Suppressor macrophage (primary cell): ENCODE measurements at places on chromosomes 2 and 18.

DNA sequence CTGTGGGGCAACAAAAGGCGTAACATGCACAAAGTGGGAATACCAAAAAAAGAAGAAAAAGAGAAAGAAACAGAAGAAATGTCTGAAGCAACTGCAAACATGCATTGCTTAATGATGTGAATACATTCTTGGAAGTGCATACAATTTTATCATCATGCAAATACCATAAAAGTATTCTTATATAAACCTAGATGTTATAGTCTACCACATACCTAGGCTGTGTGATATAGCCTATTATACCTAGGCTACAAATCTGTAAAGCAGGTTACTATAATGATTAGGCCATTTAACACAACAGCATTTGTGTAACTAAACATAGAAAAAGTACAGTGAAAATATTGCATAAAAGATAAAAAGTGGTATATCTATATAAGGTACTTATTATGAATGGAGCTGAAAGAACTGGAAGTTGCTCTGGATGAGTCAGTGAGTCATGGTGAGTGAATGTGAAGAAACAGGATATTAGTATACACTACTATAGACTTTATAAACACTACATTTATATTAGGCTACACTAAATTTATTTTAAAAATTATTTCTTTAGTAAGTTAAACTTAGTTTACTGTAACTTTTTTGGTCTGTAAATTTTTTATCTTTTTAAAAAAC lies 319.4 kb upstream of the KCNH7 start:
- no peak for DNase-seq

DNA sequence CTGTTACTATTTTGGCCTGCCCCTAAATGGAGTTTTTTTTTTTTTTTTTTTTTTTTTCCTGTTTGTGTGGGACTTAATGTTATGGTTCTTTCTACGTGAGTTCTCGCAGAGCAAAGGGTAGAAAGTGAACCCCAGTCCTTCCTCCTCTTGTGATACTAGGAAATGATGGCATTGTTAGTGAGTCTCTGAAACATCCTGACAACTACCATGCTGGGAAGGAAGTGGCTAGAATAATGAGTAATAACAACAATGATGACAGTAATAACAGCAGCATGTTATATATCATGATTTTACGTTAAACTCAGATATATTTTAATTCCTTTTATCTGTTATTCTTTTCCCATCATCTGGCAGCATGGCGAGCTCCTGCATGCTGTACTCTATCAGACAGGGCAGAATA lies 216.2 kb upstream of the LINC00305 start:
- no peak for DNase-seq

DNA sequence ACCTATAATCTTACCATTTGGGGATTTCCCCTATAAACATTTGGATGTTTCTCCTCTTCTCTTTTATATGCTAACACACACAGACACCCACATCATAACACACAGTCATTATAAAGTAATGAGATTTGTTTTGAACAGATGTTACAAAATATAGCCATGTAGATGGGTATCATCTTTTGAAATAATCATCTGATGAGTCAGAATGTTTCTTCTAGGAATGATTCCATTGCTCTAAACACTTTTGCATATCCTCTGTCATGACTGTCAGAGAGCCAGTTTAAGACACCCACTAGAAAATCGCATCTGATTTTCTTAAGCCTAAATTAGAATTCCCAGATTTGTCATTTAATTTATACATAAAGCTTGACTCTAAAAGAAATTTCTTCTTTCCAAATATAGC lies 442.6 kb downstream of the CMPK2 start:
- DNase-seq = no peak

DNA sequence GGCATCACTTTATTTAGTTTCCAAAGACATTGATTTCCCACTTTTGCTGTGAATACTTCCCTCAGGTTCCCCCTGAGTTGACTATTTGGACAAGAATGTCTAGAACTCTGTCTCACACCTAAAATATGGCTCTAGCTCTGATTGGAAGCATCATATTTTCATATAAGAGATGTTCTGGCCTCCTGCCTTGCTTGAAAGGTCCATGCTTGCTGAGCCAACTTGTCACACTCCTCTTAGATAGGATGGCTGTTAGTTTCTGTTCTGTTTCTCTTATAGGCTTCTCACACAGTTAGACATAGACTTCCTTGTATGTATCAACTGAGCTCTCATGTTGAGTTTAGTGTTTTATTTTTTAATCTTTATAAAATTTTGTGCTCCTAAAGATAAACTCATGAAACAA lies 87.1 kb downstream of the CNTNAP5 start:
- DNase-seq = no peak

DNA sequence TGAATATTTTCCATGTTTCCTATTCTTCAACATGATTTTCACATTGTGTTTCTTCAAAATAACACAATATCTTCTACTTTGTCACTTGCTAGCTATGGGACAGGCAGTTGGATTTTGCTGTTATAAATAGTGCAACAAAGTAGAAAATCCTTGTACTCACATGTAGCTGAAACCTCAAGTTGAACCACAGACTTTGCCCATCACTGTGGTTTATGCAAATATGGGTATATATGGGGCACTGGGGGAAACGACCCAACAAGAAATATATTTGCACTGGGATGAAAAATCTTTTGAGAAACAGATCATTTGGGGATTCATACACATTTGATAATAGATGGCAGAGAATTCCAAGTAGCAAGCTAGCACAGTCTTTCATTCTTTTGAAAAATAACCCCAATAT lies 486.3 kb upstream of the MAP2 start:
- no peak for DNase-seq

GRCh38 chr2:10985260-10985659 lies 73.5 kb downstream of the KCNF1 start:
- DNase-seq = no peak

DNA sequence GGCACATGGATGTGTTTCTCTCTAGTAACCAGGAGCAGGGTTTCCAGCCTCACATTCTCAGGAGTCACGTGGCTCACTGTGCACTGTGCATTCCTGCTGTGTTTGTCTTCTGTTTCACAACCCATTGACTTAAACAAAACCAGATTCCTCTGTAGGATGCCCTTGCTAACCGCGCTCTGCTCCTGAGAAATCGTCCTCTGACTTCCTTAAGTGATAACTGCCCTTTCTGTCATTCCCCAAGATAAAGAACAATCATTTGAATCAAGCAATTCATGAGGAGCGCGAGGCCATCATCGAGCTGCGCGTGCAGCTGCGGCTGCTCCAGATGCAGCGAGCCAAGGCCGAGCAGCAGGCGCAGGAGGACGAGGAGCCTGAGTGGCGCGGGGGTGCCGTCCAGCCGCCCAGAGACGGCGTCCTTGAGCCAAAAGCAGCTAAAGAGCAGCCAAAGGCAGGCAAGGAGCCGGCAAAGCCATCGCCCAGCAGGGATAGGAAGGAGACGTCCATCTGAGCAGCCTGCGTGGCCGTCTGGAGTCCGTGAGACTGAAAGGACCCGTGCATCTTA lies 60.2 kb downstream of the RALBP1 start:
- DNase-seq = no peak

DNA sequence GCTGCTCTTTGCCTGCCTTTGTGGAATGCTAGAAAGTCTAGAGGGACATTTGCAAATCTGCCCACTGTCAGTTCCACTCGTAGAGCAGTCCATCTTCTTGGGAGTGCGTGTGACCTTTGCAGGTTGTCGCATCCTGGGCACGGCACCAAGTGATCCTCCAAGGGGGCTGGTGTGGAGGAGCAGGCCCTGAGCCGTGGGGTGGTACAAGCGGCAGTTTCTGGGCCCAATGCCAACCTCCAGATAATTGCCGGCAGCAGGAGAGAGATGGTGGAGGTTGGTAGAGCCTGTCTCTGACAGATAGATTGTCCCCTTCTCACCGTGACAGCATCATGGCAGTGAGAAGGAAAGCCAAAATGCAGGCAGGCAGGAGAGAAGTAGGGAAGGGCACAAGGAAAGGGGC lies 150.7 kb upstream of the SLC14A2 start:
- DNase-seq = no peak

GRCh38 chr2:190106783-190107182 lies 44.3 kb upstream of the MSTN start:
- DNase-seq = no peak

GRCh38 chr2:165115258-165115657 lies 88.6 kb downstream of the SCN3A start:
- DNase-seq = no peak

- DNase-seq = peak; percentile 57
These were observed 53.4 kb downstream of the LIMS1 start for GRCh38 chr2:108587621-108588020.

DNA sequence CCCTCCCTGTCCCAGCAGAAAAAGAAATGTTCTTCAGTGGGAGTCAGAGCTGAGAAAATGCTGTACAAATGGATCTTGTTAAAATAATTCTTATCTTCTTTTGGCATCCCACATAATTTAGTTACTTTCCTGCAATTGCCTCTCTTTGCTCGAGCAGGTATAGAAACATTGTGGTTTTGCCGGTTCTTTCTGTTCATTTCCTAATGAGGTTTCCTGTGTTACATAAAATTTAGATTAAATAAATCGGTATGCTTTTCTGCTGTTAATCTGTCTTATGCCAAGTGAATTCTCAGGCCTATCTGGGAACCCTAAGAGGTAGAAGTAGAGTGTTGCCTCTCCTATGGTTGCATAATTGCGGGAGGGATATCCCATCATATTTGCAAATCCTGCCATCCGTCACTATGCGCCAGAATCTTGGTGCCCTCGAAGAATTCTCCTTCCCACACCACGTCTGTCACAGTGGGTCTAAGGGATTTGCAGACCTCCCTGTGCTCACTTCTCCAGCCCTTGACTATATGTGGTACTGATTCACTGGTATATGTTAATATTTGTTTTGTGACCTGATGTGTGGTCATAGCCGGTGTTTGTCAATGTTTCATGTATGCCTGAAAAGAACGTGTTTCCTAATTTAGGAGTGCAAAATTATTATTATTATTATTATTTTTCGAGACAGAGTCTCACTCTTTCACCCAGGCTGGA lies 12.2 kb upstream of the HDAC4 start:
- no peak for DNase-seq

- peak; percentile 90 for DNase-seq
These were observed 25.4 kb downstream of the PDCL3 start for GRCh38 chr2:100588071-100588786.

- DNase-seq = no peak
These were observed 16.3 kb upstream of the TET3 start for GRCh38 chr2:73968357-73968937.

- no peak for DNase-seq
These were observed 52.0 kb downstream of the BCL2L11 start for GRCh38 chr2:111172666-111173065.
